CD8-positive, alpha-beta memory T cell (primary cell): ENCODE measurements at places on chromosomes 11 and 22.

DNA sequence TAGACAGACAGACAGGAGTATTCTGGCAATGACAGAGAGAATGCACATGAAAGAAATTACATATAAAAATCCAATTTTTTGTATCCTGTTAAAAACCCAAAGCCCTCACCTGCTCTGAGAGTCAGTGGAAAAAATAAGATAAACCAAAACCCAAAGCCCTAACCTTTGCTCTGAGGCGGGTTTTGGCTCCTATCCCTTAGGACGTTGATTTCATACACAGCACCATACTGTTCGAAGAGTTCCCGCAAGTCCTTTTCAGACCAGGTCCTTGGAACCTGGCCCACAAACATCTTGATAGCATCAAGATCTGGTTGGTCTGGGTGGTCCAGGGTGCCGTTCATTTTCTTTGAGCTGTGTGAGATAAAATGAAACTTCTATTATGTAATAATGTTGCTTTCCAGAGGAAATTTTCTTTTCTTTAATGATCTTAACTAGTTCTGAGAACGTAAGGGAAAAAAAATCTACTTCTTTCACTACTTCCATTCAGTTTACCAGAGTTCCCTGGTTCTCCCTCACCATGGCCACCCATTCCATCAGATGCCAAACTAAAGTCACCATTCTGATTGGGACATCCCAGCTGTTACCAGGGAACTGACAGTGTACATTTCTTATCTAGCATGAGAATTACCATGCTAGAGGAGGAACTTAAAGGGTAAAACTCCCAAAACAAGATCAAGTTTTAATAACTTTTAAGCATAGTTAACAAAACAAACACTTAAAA, 39.9 kb upstream of the RAPSN start:
- DNase-seq = no peak

DNA sequence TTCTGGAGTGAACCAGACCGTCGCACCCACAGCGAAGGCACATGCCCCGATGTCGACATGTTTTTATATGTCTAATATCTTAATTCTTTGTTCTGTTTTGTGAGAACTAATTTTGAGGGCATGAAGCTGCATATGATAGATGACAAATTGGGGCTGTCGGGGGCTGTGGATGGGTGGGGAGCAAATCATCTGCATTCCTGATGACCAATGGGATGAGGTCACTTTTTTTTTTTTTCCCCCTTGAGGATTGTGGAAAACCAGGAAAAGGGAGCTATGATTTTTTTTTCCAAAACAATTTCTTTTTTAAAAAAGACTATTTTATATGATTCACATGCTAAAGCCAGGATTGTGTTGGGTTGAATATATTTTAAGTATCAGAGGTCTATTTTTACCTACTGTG, 49.2 kb upstream of the OR4B1 start:
- DNase-seq = no peak

- DNase-seq = no peak
Observed at GRCh38 chr11:11532574-11532973, 89.2 kb downstream of the GALNT18 start.

GRCh38 chr11:23976841-23977271, 520.0 kb upstream of the LUZP2 start:
- no peak for DNase-seq

GRCh38 chr11:94521684-94522083, 9.4 kb downstream of the C11orf97 start:
- no peak for DNase-seq

GRCh38 chr11:10295064-10295901, 1.3 kb upstream of the SBF2 start:
- no peak for DNase-seq

- DNase-seq = no peak
Observed at GRCh38 chr11:34037016-34037415, 14.5 kb upstream of the CAPRIN1 start.

DNA sequence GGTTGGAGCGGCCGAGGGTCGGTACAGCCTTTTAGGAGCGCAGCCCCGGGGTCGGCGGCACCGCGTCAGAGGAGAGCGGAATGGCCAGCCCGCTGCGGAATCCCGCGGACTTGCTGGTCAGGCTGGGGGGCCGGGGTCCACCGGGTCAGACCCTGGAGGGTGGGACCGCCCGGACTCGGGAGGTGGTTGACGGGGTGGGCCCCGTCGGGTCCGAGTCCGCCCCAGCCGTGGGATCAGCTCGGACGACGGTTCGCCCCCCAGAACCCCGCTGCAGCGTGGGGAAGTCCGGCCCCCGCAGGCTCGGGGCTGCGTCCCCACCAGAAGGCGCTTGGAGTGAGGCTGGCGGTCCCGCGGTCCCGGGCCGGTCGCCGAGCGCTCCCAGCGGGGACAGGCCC, 301 bp upstream of the ADM2 start:
- no peak for DNase-seq

- DNase-seq = no peak
Observed at GRCh38 chr11:64643256-64643881, 52.3 kb downstream of the SLC22A12 start.

GRCh38 chr22:44180706-44181032, at the start of gene PARVG:
Gene PARVG, plus strand, starts transcription at chr22:44180925. Its CDS starts 2,405 bp downstream, at chr22:44183330.
- DNase-seq = peak; percentile 37

GRCh38 chr11:127588431-127588830, 587.9 kb upstream of the KIRREL3 start:
- no peak for DNase-seq

GRCh38 chr11:66365166-66365565, 6.4 kb downstream of the SLC29A2 start:
- no peak for DNase-seq

- DNase-seq = no peak
Observed at GRCh38 chr11:16611401-16611921, 127.0 kb upstream of the C11orf58 start.

- DNase-seq = no peak
Observed at GRCh38 chr11:128575961-128576350, 11.4 kb downstream of the ETS1 start.

- peak; percentile 63 for DNase-seq
Observed at GRCh38 chr11:72589802-72590761, 84.1 kb downstream of the PDE2A start.

GRCh38 chr11:90630176-90630575, 407.3 kb upstream of the CHORDC1 start:
- no peak for DNase-seq

DNA sequence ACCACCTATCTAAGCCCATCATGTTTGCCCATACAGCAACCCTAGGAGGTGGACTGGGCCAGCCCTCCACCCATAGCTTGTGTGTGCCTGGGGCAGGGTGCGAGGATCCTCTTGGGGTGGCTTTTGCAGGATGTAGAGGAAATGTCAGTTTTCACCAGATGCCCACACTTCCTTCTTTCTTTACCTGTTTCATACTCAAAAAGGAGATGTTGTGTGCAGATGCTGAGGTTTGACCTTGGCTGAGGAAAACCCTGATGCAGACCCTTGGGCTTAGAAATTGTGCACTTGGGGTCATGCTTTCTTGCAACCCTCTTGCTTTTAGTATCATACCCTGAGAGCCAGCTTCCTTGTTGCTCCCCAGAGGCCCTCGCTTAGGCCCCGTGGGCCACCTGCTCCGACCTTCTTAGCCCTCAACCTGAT, 2.2 kb downstream of the HTR3A start:
- DNase-seq = no peak

- no peak for DNase-seq
Observed at GRCh38 chr11:94924171-94924572, 49.2 kb downstream of the CWC15 start.

DNA sequence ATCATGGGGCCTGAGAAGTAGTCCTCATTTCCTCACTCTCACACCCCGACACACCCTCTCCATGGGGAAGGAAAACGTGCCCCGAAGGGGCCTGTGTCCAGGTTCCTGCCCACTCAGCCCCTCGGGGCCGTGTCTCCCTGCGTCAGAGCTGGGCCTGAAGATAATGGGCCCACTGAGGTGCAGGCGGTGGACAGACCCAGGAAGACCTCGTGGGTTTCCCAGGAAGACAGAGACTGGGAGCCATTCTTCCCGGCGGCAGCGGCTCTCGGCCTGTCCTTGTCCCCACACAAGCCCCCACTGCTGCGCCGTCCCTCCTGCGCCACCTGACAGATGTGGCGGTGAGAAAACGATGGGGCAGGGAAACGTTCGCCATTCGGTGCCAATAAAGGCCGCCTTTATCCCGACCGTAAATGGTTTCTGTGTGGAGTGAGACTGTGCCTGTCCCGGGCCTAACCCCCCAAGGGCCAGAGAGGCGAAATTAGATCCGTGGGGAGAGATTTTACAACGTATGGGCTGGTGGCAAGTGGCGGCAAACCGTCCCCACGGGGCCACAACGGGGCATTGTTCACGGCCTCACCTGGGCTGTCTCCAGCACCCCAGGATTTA, 89.0 kb downstream of the CDKN1C start:
- peak; percentile 0 for DNase-seq

DNA sequence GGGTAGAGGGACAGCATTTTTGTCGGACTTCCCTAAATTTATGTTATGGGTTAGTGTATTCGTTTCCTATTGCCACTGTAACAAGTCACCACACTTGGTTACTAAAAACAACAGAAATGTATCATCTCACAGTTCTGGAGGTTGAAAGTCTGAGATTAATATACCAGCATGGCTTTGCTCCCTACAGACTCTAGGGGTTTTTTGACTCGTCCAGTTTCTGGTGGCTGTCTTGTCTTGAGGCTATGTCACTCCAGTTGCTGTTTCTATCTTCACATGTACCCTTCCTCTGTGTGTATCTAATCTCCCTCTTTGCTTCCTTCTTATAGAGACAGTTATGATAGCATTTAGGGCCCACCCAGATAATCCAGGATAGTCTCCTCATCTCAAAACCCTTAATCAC, 9.1 kb upstream of the CCDC179 start:
- DNase-seq = no peak

- DNase-seq = no peak
Observed at GRCh38 chr11:59730896-59731565, 17.4 kb upstream of the OR10V1 start.

DNA sequence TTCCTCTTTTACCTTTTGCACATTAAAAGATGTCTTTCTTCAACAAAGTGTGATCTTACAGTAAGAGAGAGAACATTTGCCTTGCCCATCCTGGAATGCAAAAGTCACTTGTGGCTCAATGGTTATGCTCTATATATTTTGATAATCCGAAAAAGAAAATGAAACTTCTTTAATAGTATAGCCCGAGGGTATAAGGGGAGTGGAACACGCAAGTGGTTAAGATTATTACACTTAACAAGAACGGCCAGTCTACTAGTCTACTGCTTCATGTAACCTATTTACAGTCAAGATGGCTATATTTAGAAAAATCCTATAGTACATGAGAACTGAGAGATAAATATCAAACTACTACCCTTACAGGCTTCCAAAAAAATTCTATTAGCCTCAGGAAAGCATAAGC, 86.1 kb downstream of the CADM1 start:
- DNase-seq = no peak
